ENCODE measurements at places on chromosomes 11 and 22.

DNA sequence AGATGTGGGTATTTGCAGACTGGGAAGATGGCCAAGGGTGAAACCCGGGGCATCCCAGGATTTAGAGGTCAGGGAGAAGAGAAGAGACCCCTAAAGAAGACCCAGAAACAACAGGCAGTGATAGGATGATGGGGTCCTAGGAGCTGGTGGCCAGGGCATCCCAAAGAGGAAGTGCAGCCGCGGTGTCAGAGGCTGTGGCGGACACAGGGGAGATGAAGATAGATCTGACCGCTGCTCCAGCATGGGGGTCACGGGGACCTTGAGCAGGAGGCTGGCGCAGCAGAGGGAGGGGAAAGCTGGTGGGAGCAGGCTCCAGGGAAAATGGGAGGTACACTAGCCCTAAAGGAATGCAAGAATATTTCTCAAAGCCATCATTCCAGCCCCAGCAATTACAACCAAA lies 47.3 kb downstream of the CTTN start:
- DNase-seq = no peak

GRCh38 chr11:118901494-118902335 lies 18.0 kb downstream of the CXCR5 start:
- DNase-seq = no peak

GRCh38 chr22:37403267-37403960 lies 23.9 kb downstream of the ELFN2 start:
- no peak for DNase-seq

GRCh38 chr22:32619614-32620426 lies 145.2 kb downstream of the FBXO7 start:
- no peak for DNase-seq

DNA sequence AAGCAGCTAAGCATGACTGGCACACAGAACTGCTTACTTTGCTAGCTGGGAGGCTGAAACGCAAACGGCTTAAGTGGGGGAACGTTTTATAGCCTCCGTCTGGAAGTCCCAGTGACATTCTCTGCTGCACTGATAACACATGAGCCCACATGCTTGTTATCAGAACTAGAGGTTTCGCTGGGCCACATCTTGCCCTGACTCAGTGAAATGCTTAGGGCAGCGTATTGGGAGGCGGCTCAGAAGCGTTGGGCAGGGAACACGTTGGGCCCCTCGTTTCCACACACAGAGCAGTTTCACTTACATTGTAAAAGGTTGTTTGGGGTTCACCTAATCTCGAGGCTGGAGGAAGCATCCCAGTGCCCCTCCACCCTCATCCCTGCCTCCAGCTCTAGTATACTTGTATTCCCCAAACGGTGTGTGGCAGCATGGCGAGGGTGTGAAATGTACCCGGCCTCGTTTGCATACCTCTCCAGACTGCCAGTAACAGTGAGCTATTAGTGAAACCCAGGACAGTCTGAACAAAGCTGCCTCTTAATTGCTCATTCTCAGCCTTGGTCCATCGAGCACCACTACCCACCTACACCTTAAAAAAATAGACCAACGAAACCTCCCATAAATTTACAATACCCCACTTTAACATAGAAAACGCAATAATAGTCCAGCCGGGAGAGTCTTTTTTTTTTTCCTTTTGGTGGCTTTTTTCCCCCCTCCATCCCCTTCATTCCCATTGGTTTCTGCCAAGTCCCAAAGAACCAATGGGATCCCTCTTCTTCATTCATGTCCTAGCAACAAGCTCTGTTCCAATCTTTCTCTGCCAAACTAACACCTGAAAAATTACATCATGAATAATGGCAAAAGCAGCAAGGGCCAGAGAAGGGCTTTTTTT lies 218.8 kb upstream of the SORL1-AS1 start:
- DNase-seq = no peak

DNA sequence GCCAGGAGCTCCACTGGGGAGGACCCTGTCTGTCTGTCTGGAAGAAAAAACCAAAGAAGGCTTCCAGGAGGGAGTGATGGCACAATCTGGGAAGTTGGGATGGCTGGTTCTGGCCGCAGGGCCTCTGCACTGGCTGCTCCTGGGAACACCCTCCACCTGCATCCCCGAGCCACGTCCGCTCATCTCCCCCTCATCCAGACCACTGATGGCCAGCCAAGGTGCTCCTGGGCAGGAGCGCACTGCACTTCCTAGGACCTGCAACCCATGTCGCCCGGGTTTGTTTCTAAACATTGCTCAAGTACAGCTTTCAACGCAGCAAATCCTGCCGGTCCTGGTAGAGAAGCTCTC lies 4.9 kb upstream of the IFITM10 start:
- DNase-seq = no peak

DNA sequence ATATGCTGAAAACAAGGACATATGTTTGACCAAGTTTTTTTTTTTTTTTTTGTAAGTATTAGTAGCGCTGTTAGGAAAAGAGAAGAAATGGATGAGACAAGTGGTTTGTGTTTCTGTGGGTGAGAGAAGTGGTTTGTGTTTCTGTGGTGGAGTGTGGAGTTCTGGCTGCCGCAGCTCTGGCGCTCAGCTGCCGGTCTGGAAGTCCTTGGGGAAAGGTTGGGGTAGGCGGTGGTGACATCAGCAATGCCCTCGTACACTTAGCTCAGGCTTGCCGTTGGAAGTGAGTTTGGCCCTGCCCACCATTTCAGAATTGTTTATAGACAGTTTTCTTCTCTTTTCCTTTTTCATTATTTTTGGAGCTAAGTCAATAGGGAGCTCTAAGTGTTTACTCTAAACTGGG lies 116.6 kb downstream of the TBC1D22A start:
- DNase-seq = no peak

DNA sequence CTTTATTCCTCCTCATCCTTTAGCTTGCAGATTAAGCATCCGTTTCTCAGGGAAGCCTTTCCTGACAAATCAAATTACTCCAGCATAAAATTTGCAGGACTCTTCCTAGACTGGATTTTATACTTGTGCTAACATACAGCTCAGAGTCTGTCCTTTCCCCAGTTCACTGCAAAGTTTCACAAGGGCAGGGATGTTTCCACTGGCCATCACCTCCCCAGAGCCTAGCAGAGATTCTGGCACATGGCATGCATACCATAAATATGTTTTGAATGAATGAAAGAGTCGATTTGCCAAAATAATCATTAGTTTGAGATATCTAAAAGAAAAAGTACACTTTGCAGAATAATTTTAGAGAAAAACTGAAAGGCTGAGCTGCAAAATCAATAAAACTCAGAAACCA lies 10.6 kb downstream of the MSANTD4 start:
- no peak for DNase-seq

- DNase-seq = no peak
Measured at GRCh38 chr22:30212363-30212995, 34.1 kb downstream of the LIF start.

DNA sequence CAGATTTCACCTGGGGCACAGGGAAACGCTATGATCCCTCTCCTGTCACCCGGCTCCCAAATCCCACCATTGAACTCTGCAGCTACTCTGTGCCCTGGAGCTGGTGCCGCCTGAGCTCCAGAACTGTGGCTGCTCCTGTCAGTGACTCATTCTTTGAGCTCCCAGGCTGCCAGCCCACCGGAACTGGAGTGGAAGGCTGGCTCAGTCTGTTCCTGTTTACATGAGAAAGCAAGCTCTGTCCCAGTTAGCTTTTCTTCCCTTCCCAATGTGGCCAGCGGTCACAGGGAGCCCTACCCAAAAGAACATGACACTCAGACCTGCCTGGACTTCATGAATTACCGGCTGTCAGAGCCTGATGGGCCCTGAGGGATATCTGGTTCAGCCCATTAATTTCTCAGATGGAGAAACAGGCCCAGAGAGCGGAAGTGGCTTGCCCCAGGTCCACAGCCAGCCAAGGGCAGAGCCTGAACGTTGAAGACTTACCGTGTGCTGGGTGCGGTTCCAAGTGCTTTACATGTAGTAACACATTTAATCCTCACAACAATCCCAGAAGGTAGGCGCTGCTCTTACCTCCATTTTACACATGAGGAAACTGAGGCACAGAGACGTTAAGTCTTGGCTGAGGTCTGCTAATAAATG lies 23.8 kb upstream of the IGSF22 start:
- no peak for DNase-seq

GRCh38 chr22:35555483-35555890 lies 14.9 kb downstream of the RASD2 start:
- no peak for DNase-seq

DNA sequence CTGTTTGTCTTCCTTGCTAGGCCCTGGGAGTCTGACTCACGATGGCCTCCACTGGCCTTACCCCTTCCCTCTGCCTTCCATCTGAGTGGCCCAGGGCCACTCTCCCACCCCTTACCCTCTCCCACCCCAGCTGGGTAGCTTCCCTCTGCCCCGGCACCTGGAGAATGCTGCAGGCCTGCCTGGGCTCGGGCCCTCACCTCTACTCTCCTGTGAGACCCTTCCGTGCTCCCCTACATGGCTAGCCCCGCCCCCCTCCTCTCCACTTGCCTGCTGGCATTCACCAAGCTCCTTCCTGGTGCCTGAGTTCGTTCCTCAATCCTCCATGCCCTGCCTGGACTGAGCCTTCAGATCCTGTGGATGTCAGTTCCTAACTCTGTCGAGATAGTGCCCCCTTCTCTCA lies 8.7 kb downstream of the RAB36 start:
- DNase-seq = no peak

- DNase-seq = no peak
Measured at GRCh38 chr11:62957147-62957546, 27.6 kb downstream of the SLC22A6 start.

DNA sequence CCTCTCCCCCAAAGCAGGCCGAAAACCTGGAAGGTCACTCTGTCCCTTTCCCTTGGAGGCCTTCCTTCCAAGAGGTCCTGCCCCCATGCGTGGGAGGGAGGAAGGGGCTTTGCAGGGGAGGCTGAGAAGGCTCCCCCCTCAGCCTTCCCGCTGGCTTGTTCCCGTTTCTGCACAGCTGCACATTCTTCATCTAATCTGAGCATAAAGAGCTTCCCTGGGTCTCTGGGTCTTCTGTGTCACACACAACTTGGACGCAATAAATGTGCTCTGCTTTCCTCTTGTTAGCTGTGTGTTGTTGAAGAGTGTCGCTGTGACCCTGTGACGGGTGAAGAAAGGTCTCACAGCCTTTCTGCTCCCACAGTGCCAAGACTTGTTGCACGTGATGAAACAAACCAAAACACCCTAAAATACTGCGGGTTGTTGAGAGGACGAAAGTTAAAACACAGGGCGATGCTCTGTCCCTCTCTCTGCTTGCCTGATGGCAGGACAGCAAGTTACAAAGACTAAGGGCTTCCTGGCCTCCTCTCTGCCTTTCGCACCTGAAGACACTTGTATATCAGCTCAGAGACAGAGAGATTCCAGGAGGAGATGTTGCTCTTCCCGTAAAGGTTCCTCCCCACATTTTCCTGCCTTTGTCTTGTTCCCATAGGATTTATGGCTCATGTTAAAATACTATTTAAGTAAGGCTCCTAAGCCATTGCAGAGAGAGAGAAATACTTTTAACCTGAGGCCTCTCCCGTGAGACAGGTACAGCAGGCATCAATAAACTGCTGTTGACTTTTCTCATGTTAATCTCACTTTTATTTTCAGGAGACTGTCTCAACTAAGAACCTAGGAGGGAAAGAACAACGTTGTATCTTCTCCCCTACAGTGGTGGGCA lies 15.4 kb upstream of the IFITM3 start:
- no peak for DNase-seq

DNA sequence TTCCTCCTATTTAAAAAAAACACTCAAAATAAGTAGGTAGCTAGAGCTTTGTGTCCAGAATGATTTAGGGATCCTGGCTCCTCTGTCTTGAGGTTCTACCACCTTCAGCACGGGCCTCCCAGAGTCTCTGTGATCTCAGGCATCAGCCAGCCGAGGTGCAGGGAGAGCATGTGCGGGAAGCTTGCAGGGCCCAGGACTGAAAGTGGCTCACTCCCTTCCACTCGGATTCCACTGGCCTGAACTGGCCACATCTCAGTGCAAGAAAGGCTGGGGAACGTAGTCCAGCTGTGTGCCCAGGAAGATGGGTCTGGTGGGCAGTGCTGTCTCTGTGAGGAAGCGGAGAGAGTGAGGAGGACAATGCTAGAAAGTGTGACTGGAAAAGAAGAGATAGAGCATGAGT lies 68.3 kb upstream of the MYOD1 start:
- no peak for DNase-seq

DNA sequence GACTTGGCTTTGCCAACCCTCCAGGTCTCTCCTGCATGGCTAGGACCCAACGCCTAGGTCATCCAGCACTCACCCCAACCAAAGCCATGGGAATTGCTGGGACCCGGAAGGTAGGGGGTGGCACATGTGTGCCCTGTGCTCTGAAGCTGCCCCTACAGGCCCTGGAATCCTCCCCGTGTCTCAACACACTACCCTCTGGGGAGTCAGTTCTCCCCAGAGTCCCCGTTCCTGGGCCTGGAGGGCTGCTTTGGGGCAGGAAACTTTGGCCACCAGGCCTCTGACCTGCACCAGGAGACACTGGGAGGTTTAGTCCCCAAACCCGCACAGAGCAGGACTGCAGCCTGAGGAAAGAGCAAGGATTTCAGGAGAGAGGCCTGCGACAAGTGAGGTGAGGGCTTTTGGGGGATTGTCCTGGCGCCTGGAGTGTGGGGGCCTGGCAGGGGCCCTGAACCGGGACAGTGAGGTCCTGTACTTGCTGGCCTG lies 495 bp upstream of the IFITM1 start:
- DNase-seq = no peak

DNA sequence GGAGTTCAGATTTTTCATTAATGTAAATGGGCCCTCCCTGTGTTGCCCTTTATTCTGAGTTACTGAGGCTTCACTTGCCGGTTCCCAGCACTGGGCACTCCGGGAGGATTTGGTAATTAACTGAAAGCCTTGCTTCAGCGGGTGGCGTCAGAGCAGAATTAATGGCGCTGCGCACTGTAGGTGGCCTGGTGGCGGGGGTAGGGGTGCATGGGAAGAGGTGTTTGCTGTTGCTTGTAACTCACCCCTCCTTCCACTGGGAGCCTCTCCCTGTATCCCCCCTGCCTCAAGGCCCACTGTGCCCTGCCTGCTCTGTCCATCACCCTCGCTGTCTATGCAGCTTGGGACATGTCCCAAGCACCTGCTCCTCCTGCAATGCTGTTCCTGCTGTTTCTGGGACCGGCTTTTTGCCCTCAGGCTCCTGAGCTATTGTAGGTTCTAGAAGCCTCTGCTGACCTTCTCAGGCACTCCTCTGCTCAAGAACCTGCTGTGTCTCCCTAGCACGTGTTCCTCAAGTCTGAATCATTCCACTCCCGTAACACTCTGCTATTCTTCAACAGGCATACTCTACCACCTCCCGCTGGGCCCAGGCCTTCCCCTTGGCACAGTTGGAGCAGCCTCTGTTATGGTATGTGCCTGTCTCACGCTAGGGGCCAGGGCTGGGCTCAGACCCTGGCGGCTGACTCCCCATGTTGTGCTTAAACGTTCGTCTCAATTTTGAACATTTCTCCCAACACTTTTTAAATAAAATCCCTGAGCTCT lies 24.4 kb downstream of the ARHGAP8 start:
- no peak for DNase-seq

DNA sequence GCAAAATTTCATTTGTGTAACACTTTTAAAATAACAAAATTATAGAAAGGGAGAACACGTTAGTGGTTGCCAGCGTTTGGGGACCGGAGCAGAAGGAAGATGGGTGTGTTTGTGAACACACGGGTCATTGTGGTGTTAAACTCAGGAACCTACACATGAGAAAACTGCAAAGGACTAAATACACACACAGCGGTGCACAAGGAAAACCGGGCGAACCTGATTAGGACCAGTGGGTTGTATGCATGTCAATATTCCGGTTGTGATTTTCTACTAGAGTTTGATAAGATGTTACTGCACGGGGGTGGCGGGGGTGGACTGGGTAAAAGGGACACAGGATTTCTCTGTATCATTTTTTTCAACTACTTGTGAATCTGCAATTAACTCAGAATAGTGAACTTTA lies 351.2 kb downstream of the OPCML start:
- no peak for DNase-seq

- no peak for DNase-seq
Measured at GRCh38 chr11:74019104-74019738, 10.3 kb upstream of the UCP3 start.
